ENCODE measurements at places on chromosomes 6 and 20. TPM values are rescaled to one million over a fixed set of nuclear protein-coding genes. Genes with fewer than 3 reads are reported as not detected.

SIGLEC1 gene
- not detected for polyA plus RNA-seq

TULP1 gene
- polyA plus RNA-seq: not detected

HLA-DRB5 gene
- polyA plus RNA-seq: not detected

DEF6 gene
- 1.3 TPM for polyA plus RNA-seq

BMP2 gene
- 1.1 TPM for polyA plus RNA-seq

CCDC170 gene
- polyA plus RNA-seq: 0.15 TPM

PFDN4 gene
- polyA plus RNA-seq: 350 TPM

CTAGE9 gene
- not detected for polyA plus RNA-seq

TXLNB gene
- polyA plus RNA-seq: not detected

SCRT2 gene
- polyA plus RNA-seq: 3.8 TPM

All from neural cell (in vitro differentiated cells).